T follicular helper cell (primary cell): ENCODE measurements at places on chromosomes 4 and X.

GRCh38 chr4:40564815-40565483 is 64.7 kb downstream of the RBM47 start:
- no peak for DNase-seq

DNA sequence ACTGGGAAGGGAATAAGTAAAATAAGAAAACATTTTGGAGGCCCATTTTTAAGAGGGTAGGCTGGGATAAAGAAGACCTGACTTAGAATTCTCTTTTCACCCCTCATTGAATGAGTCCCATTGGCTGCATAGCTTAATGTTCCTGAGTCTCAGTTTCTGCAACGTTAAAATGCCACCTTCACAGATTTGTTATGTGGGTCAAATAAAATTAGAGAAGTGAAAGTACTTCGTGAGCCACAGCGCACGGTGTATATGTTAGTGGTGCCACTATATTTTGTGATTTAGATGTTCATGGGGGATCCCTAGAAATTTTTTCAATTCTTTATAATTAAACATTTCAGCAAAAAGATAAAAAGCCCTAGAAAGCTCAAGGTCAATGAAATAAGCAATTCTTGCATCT is 109.2 kb upstream of the HS3ST1 start:
- no peak for DNase-seq

DNA sequence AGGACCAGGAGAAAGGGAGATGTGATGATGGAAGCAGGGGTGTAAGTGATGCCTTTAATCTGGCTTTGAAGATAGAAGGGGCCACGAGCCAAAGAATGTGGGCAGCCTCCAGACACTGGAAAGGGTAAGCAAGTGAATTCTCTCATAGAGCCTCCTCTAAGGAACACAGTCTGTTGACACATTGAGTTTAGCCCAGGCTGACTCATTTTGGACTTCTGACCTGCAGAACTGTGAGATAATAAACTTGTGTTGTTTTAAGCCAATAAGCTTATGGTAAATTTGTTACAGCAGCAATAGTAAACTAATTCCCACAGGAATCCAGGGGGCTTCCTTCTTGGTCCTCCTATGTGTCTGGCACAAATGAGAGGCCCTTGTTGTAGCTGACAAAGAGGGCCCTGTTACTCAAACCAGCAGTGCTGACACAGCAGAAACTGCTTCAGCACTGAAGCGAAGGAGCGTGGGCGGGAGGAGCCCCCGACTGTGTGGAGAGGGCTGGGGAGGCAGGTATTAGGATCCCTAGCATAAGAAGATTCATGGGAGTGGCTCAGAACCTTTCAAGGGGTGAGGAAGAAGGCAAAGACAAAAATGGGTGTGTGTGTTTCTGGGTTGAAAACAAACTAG is 268.7 kb downstream of the NR3C2 start:
- DNase-seq: no peak

DNA sequence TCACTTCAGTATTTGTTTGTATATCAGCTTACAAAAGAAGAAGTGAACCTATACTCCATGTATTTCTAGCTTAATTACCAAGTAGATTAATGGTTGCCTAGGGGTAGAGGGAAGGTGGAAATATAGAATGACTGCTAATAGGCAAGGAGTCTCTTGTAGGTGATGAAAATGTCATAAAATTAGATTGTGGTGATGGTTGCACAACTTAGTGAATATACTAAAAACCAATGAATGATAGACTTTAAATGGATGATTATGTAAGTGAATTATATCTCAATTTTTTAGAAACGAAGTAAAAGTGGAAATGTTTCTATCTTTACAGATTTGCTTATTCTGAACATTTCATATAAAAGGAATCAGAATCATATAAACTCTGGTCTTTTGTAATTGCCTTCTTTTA is 165.5 kb downstream of the AWAT2 start:
- no peak for DNase-seq

GRCh38 chr4:6239486-6239885 is 30.2 kb upstream of the WFS1 start:
- no peak for DNase-seq
